ENCODE measurements at places on chromosomes 16 and 17.

DNA sequence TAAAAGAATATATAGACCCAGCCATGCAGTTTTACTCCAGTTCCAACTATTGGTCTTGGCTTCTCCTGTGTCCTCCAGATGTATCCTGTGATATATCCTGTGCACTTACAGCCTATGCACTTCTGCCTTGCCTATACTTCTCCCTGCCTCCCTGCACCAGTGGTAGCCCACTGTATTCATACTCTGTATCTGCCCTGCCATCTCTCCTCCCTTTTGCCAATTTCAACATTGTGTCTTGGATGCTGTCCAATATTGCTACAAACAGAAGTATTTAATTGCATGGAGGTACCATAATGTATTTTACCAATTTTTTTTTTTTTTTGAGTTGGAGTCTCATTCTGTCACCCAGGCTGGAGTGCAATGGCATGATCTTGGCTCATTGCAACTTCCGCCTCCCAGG is 242.7 kb downstream of the HAPSTR1 start:
- no peak for DNase-seq

DNA sequence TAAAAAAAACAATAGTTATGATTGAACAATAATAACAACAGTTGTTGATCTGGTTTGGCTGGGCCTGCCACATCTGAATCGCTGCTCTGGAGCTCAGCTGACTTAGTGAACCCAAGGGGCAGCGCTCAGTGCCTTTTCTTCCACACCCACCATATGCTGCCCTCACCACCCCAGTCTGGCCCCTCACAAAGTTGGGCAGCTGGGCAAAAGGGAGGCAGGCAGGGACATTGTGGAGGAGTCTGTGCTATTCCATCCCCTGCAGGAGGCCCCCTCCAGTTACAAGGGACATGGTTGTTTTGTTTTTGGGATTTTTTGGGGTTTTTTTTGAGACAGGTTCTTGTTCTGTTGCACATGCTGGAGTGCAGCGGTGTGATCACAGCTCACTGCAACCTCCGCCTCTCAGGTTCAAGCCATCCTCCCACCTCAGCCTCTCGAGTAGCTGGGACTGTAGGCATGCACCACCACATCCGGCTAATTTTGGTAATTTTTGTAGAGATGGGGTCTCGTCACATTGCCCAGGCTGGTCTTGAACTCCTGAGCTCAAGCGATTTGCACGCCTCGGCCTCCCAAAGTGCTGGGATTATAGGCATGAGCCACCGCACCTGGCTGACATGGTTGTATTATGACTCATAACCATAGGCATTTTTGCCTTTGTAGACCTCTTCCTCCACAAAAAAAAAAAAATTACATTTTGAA is 8.6 kb upstream of the PECAM1 start:
- no peak for DNase-seq

DNA sequence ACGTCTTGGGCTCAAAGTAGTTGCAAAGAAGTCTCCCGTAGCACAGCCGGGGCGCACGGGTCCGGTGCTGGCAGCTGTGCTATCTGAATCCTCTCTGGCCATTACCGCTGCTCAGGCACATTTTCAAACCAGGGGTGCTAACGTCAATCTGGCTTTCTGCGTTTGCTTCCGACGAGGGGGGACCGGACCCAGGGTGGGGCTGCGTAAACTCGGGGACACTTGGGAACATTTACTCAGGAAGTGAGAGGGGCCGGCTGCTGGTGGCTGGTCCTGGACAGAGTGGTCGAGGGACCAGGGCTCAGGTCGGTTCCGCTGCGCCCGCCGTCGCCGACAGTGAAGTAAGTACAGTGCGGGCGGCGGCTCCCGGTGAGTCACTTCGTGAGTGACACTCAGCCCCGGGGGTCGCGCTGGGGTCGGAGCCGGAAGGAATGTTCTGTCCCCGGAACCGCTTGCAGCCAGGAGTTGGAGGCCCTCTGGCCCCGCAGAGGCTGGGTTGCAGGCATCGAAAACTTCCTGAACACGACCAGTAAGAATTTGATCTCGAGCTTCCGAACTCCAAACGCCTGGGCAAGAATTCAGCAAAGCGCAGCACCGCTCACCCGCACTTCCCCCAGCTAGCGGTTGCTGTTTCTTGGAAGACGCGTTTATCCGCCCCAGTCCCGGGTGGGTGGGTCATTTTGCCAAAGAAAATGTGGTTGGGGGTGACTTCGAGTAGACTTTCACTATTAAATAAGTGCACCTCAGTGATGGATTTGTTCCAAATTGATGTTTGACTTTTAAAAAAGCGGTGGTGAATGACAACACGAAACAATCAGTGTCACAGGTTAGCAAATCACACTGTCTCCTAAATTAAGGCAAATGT is 1.4 kb upstream of the HS3ST3B1 start:
- no peak for DNase-seq

DNA sequence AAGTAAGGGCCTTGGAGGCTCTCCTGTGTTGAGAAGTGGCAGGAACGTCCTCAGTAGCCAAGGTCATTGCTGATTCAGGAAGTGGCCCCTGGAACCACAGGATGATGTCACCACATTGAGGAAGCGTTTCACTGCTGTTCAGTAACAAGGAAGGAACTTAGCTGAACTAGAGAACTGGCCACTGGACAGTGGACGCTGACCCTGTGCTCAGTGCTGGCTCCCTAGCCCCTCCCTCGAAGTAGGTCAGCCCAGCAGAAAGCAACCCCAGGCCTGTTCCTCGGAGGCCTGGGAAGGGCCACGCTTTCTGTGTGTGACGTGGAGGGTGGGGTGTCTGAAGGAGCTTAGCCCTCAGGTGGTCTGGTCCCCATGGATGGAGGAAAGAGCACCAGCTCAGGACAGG is 58.3 kb downstream of the B9D1 start:
- peak; percentile 64 for DNase-seq

- no peak for DNase-seq
Observed at GRCh38 chr17:36723459-36724025, 122.2 kb downstream of the MRM1 start.

- DNase-seq, result no peak
Observed at GRCh38 chr17:21166595-21167210, 39.9 kb downstream of the DHRS7B start.

DNA sequence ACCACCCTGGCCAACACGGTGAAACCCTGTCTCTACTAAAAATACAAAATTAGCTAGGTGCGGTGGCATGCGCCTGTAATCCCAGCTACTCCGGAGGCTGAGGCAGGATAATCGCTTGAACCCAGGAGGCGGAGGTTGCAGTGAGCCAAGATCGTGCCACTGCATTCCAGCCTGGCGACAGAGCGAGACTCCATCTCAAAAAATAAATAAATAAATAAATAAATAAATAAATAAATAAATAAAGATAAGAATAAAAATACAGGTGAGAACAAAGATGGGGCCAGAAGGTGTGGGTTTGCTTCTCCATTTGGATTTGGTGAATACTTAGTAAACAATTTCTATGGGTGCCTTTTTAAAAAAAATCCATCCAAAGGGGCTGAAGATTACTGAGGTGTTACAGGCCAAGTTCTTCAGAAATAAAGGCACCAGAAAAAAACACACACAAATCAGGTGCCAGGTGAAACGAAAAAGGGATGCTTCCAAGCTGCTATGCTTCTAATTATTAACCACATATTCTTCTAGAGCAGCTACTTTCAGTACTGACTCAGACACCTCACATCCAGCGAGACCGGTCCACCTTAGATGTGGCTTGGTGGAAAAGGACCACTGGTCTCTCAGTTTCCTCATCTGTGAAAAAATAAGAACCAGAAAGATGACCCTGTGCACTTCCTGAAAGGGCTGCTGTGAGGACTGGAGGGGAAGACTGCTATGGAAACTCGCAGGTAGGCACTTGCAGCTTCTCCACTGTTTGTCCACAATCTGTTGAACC is 9.2 kb downstream of the GLYR1 start:
- no peak for DNase-seq

DNA sequence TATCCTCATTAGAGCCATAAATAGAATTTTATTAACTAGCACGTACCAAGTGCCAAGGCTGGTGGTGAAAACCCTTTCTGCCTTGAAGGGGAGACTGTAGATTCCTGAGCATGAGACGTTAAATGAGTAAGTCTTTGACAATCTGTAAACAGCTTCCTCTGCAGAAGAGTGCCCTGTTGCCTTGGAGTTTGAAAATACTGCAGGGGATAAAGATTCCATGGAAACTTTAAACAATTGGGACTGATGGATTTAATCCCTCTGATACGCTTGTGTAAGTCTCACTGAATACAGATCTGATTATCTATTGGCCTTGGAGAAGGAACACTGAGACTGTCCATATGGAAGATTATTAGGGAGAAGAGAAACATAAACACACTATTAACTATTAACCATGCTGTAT is 1053.4 kb upstream of the RBFOX1 start:
- no peak for DNase-seq

- no peak for DNase-seq
Observed at GRCh38 chr17:81807839-81808238, 3.9 kb downstream of the GCGR start.

DNA sequence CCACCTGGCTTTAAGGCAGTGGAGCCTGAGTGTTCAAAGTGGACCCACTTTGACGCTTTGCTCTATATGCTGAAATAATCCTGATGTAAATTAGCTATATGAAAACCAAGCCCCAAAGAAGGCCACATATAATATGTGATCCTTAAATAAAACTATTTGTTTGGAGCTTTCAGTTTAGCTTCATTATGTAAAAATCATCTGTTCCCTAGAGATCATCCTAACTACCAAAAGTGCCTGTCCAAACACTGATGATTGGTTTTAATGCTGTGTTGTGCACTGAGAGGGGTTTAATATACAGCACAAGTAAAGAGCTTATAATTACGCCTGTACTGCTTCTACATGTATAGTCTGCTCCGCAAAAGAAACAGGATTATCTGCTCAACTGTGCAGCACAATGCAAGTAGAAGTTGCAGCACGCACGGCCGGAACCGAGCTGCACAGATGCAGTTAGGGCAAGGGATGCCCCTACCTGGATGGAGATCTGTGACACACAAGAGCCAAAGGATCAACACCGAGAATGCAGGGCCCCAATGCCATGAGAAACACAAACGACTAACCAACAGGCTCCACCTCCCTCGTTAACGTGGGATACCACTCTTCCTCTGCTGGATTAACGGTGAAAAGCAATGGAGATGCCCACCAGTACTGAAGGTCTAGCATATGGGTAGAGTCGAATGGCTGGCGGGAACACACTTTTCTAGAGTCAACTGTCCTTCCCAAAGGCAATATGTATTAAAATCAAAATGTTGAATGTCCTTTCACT is 20.5 kb downstream of the USP7 start:
- no peak for DNase-seq

GRCh38 chr16:20016234-20016633 is 57.5 kb downstream of the GPR139 start:
- DNase-seq, result no peak

- no peak for DNase-seq
Observed at GRCh38 chr17:39761861-39762496, 24.2 kb downstream of the GRB7 start.

DNA sequence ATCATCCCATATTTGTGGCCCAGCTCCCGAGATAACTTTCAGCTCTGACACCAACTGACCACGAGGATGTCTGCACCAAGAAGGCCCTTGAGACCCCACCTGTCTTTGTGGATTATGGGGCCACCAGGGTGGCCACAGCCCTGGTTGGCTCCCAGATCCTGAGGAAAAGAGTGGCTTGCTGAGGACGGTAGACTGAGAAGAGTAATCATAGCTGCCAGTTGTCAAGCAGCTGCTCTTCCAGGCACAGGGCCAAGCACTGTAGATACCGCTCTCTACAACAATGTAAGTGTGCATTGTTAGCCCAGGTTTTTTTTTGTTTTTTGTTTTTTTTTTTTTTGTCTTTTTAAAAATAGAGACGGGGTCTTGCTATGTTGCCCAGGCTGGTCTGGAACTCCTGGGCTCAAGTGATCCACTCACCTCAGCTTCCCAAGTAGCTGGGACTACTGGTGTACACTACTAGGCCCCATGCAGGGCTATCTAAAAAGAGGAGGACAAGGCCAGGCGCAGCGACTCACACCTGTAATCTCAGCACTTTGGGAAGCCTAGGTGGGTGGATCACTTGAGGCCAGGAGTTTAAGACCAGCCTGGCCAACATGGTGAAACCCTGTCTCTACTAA is 9.6 kb downstream of the ZNF205 start:
- no peak for DNase-seq

DNA sequence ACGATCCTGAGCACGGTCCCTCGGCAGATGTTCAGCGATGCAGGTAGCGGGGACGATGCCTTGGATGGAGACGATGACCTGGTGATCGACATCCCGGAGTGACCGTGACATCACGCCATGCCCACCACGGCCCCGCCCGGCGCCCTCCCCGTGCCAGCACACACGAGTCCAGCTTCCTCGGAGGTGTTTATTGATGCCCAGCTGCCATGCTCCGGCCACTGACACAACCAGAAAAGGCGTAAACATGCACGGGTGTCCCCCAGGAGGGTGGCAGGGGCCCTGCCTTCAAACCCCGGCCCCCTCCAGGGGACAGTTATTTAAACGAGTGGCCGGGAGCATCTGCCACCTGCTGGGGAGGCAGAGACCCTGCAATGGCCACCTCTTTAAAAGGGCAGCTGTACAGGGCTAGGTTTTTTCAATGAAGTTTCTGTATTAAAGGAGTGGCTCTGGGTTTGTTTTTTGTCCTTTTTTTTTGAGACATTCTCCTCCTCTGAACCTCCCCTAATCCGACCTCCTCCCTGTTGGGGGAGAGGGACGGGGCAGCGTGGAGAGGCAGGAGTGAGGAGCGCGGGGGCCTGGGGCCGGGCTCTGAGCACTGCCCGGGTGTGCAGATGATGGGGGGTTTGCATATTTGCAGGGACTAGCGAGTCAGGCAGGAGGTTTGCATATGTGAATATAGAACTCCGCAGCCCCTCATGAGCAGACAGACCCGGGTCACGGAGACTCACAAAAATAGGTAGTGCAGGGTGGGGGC is 5.3 kb downstream of the DOC2A start:
- DNase-seq, result no peak

- peak; percentile 64 for DNase-seq
Observed at GRCh38 chr17:10127819-10128425, 70.5 kb downstream of the GAS7 start.

- no peak for DNase-seq
Observed at GRCh38 chr17:18319604-18320256, 4.6 kb downstream of the SMCR8 start.

GRCh38 chr17:32277284-32277683 is 11.7 kb downstream of the RHBDL3 start:
- DNase-seq, result no peak

GRCh38 chr16:89006036-89006752 is 29.2 kb upstream of the CBFA2T3 start:
- DNase-seq, result no peak

DNA sequence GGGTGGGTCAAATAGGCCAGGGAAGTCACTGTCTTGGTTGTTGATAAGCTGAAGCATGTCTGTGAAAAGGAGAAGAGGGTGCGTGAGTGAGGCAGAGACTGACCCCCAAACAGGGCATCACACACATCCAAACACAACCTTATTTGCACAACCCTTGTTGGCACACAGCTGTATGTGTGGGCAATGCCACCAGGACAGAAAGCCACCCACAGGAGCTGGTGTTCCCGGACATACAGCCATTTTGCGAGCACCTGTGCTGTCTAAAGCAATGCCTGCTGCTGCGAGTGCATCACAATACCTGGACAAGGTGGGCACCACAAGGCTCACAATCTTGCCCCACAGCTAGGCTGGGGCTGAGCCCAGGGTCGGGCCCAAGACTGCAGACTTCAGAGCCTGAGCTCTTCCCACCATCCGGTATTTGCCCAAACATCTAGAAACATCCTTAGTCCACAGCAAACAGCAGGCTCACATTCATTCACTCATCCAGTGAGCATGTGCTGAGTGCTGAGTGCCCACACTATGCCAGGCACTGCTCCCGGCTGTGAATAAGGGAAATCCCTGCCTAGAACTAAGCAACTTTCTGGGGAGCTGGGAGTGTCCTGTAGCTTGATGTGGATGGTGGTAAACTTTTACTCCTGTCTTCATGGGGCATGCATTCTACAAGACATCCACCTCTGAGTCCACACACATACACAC is 16.2 kb downstream of the SREBF1 start:
- no peak for DNase-seq

- DNase-seq, result no peak
Observed at GRCh38 chr16:87653234-87653633, 50.9 kb downstream of the JPH3 start.
